ENCODE measurements at places on chromosomes 6 and 20.
A peak's percentile ranks its signal among the peaks of the same experiment; 100 is the strongest.

GRCh38 chr6:3509336-3509735 lies 52.5 kb upstream of the SLC22A23 start:
- no peak for DNase-seq

DNA sequence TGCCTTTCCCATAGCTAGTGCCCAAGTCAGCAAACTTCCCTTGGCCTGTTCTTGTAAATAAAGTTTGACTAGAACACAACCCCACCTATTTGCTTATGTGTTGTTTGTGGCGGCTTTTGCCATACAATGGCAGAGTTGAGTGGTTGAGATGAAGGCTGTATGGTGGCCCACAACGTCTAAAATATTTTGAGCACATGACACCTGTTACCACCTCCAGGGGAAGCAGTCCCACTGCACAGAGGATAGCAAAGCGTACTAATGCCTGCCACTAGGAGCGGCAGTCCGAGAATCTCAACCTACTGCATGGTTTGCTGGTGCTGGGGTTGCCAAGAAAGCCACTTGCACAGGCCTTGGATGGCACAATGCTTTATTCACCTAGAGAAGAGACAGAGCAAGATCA lies 58.6 kb downstream of the TGM2 start:
- DNase-seq = no peak

- no peak for DNase-seq
Observed at GRCh38 chr6:28462401-28462800, 19.1 kb upstream of the ZSCAN23 start.

DNA sequence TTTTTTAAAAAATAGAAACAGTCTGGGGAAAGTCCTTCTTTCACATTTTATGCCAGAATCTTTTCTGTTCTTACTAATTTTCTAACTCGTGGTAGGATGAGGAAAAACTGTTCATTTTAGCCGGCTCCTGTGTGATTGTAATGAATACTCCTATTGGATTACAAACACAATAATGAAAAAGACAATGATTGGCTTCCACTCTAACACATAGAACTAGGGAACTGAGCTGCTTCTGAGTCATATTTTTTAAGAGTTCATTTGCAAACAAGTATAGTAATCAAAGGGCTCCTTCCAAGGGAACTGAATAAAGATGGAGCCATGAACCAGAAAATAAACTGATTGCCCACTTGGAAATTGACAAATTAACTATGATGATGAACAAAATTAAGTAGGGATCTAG lies 265.3 kb upstream of the TCF21 start:
- DNase-seq = no peak

GRCh38 chr6:168060521-168060931 lies 18.5 kb downstream of the FRMD1 start:
- DNase-seq = peak; percentile 35

DNA sequence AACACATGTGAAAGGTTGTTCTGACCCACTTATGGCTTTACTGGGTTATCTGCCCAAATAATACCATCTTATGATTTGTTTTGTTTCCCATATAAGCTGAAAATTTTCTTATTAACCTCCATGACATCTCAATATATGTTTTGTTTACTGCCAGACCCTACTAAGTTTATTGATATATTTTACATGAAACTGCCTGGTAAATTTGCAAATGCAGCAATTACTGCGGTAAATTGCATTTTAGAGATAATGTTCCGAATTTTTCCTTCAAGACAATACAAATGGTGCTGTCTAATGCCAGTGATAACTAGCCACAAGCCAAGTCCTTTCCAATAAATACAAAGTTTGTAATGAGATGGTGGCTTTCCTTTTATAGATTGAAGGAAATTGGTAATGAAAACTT lies 275.9 kb downstream of the SAMD5 start:
- DNase-seq = no peak

DNA sequence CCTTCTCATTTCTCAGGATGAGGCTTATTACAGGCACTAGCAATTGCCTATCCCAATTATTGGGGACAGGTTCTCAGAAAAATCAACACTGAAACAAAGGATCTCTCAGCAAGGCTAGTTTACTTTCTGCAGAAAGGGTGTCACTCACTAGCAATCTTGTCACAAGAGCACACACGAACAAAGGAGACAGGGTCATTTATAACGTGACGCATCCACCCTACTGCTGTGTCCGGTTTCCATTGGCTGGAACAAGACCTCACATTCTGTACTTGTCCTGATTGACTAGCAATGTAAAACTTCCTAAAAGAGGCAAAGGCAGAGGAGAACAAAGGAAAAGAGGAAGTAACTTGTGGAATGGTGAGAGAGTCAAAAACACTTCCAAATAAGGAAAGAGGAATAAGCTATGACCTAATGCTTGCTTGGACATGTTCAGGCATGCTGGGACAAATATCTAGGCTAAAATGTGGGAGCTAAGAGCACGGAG lies 160.2 kb upstream of the STXBP5 start:
- DNase-seq = no peak

GRCh38 chr6:131400054-131400778 lies 172.8 kb upstream of the ARG1 start:
- DNase-seq = no peak

DNA sequence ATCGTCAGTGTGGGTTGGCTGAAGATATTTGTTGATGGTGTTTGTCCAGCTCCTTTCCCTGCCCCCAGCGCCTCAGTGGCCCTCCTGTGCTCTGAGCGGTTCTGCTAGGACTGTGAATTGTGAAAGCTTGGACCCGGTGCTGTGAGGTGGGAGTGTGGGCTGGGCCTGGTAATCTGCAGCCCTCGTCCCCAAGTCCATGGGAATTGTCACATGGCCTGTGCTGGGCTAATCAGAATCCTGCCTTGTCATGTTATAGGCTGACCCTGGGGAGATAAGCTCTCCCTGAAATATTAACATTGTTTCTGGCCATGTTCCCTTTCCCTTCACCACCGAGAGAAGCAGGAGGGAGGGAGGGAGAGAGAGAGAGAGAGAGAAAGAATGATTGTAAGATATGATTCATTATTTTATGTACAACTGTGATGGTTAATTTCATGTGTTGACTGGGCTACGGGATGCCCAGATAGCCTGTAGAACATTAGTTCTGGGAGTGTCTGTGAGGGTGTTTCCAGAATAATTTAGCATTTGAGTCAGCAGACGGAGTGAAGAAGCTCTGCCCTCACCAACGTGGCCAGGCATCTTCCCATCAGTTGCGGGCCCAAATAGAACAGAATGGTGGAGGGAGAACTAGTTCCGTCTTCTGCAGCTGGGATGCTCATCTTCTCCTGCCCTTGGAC lies 62.4 kb downstream of the TFAP2C start:
- DNase-seq = no peak

- DNase-seq = no peak
Observed at GRCh38 chr6:17672064-17672718, 34.5 kb downstream of the NUP153 start.

- DNase-seq = no peak
Observed at GRCh38 chr6:135972586-135972985, 121.1 kb downstream of the PDE7B start.

GRCh38 chr20:11982289-11982954 lies 64.7 kb downstream of the BTBD3 start:
- DNase-seq = no peak

DNA sequence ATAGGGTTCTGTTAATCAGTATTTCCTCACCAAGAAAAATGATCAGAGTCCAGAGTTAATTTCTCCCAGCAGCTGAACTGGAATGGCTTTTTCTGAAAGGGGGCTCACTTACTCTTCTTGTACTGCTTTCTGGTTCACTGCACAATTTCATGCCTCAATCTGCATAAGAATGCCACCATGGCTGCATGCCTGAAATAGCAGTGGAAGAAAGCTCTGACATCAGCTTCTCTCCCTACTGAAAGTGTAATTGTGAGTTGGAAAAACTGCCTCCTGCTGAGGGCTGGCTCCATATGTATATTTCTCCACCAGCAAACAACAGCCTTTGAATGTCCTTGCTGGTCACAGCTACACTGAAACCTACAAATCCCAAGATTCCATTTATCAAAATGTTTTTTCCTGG lies 1027.2 kb upstream of the GJE1 start:
- no peak for DNase-seq

DNA sequence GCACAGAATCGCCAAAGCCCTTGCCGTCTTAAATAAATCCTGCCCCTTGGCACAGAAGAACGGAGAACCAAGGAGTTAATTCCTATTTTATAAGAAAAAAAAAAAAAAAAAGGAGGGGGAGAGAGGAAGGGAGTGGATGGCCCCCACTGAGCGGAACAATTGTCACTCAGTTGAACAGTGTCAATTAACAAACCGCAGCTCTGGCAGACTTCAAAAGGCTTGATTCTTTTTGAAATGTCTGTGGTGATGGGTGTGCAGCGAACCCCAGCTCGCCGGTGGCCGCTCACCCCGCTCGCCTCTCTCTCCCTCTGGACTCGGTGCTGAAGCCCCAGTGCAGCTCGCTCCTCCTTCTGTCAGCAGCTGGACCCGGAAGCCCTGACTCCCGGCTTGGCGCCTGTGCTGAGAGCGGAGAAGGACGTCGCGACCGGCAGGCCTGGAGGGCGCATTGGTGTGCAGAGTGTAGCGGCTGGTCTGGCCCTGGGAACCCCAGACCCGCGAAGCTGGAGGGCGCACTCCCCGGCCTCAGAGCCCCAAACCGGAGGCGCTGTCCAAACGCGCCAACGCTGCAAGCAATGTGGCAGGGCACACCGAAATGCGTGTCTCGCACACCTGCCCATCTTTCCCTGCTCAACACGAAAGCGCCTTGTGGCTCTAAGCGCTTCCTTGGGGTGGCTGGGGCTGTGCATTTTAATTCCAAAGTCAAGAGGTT lies 3.4 kb downstream of the LINC00237 start:
- peak; percentile 50 for DNase-seq

Measured in nucleus accumbens (tissue), 56 donors.